Stimulated activated CD8-positive, alpha-beta memory T cell treated with anti-CD3 and anti-CD28 coated beads, Interleukin-7, amount 100 ng/mL, for 1 hour (primary cell): ENCODE measurements at places on chromosomes 2 and 18.

DNA sequence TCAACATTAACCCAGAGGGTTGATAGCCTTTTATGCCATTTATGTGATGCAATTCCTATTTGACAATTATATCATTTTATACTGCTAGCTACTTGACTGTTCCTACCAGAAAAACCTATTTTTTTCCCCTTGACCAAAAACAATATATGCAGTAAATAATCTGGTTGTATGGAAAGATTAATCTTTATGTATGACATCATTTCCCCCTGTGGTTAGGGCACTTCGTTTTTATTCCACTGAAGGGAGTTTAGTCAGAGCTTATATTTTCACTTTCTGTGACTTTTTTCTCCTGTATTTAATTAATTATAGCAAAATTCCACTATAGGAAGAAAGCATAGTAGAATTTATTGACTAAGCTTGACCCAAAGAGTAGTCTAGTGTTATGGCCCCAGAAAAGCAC lies 107.6 kb downstream of the HAUS1 start:
- no peak for DNase-seq

DNA sequence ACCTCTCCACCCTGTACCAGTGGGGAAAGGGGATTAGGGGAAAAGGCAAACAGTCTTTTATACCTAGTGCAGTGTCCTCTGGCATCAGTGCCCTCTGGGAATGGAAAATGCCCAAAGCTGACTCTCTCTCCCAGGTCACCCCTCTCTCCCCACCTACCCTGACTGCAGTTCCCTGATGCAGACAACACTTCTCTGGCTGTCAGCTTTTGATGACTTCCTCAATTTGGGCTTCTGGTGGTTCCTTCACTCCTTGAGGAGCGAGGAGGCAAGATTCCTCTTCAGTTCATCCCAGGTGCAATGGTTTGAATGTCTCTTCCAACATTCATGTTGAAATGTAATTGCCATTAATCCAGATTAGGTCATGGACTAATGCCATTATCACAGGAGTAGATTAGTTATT lies 19.7 kb upstream of the PPM1B start:
- DNase-seq = no peak

DNA sequence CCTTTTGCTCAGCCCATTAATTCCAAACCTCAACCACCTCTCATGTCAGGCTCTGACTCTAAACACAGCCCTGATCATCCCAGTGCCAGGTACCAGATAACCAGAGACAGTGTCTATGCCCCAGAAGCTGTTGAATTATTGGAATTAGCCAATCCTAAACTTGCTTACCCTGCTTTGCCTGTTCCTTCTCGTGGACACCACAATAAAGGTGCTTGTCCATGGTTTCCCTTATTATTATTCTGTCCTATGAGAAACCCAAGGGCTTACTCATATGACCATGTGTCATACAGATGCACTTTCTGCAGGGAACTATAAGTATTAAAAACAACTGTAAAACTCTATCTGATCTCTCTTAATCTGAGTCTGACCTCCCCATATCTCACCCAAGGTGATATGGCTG lies 2193.8 kb upstream of the PIK3C3 start:
- DNase-seq = no peak

- DNase-seq = no peak
Measured at GRCh38 chr2:22626621-22627020, 758.4 kb upstream of the KLHL29 start.

GRCh38 chr2:181836583-181836982 lies 54.9 kb upstream of the ITPRID2 start:
- no peak for DNase-seq

- no peak for DNase-seq
Measured at GRCh38 chr2:238291550-238292281, 3.3 kb upstream of the PER2 start.

DNA sequence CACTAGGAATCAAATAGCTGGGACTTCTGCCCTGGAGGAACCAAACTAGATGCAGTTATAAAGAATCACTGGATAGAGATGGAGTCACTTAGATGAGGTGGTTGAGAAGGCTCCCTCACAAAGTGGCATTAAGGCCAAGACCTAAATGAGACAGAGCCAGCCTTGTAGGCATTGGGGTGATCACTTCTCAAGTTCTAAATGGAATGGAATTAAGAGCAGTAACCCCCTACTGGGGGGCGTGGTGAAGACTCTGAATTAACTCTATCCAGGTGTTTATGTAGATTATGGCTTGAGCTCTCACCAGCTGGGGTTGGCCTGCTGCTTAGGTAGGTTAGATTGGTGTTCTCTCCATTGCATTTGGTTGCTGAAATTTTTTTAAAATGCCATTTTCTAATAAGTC lies 71.3 kb downstream of the TTC27 start:
- DNase-seq = no peak

DNA sequence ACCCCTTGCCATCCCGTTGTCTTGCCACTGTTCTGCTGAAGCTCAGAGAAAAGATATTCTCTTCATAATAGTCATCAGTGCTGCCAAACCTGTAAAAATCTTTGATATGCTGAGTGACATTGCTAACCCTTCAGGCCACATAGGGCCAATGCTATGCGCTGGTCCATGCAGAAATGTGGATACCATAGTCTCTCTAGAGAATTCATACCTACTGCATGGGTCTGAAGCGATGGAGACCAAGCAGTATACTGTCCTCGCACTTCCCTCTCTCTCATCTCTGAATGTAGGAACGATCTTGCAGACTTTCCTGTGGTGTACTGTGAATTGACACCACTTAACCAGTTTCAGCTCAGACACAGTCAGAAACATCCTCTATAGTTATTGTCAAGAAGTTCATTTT lies 17.9 kb upstream of the ANKRD44 start:
- DNase-seq = no peak

DNA sequence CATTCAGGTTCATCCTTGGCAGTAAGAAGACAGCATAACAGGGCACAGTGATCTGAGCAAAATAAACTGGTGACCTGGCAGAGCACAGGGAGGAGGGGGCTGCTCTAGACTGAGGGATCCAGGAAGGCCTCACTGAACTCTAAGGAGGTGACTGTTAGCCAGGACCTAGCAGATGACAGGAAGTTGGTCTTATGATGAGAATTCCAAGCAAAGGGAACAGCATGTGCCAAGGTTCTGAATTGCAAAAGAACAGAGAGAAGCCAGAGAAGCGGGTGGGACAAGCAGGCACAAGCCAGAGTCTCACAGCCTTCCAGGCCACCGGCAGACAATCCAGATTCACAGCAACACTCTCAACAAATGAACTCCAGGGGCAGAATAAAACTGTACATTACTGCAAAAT lies 152.7 kb upstream of the PTPRM start:
- no peak for DNase-seq

GRCh38 chr2:233023761-233024410 lies 8.6 kb upstream of the NEU2 start:
- DNase-seq = no peak

GRCh38 chr2:29703336-29703735 lies 218.1 kb downstream of the ALK start:
- no peak for DNase-seq

DNA sequence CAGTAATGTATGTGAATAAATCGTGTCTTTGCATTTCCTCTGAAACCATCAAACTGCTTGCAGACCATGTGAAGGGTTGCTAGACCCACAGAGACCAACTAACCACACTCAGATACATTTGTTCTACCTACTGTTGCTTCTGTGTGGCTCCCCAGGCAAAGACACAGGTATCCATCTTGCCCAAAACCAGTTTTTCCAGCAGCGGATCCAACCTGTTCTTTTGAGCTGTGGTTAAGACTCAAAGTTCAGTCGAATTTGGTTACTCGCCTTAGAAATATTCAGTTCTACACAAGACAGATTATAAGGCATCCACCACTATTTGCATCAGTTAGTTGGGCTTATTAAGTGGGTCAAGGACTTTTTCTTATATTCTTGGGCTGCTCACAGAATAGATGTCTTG lies 276.2 kb upstream of the EPHA4 start:
- DNase-seq = no peak

DNA sequence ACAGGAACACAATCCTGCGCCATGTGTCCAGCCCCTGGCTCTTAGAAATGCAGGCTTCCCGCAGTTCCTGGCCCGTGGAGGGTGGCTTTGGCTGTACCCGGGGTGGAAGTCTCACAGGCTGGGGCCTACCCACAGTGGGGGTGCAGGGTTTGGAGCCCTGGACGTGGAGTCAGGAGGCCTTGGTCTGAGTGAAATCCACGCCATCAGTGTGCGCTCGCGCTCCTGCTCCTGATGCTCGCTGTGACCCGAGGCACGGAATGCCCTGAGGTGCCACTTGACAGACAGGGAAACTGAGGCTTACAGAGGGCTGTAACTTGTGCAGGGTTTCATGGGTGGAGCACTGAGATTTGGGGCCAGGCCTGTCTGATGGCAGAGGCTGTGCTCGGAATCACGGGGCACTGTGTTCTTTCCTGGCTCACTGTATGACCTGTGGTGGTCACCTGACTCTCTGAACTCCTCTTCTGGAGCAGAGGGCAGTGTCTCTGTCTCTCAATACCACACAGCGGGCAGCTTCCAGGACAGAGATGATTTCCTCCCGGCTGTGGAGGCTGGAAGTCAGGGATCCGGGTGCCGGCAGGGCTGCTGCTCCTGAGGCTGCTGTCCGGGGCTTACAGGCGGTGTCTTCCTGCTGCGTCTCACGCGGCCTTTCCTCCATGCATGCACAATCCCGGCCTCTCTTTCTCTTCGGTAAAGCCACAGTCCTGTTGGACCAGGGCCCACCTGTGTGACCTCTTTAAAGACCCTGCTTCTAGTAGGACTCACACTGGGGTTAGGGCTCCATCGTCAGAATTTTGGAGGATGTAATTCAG lies 25.9 kb upstream of the ALLC start:
- no peak for DNase-seq
